GM13976 (cell line): ENCODE measurements at places on chromosomes 3 and 15.

GRCh38 chr3:194271460-194272035 lies 79.6 kb downstream of the CPN2 start:
- peak; percentile 25 for DNase-seq

DNA sequence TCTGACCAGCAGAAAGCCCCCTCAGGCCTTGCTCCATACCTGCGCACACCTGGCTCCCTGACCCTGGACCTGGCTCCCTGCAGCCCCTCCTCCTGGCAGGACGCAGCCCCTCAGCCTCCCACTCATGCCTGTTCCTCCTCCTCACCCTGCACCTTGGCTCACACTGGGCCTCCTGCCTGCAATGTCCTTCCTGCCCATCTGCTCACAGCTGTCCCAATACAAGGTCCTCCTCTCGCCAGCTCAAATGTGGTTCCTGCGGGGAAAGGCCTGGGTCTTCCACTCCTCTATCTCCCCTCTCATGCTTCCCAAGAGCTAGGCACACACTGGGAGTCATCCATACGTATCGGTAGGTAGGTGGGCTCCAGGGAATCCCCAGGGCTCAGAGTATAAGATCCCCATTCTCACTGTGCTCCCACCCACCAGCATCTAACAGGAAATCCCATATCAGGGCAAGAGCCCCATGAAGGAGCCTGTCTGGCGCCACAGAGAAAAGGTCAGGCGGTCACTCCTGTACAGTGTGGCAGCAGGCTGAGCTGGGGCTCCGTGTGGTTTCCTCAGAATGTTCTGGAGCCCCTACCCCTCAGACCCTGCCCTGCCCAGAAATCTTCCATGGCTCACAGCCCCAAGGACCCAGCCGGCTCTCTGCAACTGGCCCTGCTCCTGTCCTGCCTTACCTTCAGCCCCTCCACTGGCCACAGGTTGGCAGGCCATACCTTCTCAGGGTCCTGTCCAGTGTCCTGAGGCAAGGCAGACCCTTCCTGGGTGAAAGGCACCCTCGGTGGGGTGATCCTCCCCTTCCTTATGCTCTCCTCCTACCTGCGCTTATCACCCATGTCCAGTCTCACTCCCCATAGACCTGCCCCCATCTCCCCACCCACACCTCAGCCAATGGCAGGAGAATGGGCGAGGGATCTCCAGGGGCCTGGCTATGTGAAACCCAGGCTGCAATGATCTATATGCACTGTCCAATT lies 10.9 kb downstream of the PLCD1 start:
- no peak for DNase-seq

DNA sequence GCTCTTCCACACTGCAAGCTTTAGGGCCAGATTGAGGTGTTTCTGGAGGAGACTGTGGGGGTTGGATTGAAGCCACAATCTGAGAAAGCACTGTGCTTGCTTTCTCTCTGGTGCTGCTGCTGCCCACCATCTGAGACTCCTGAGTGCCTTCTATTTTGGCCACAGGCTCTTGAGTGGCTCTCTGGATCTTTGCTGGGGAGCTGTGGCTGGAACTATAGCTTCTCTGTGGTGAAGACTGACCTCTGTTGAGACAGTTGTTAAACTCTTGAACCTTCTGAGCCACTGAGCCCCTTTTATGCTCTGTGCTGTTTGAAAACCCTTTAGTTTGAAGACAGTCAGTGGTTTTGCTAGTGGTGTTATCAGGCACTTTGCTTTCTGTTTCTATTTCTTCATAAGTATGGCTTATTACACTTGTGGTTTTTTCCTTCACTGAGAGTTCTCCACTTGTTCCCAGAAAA lies 108.7 kb upstream of the TSPAN3 start:
- peak; percentile 40 for DNase-seq

GRCh38 chr3:127497676-127498075 lies 92.9 kb downstream of the TPRA1 start:
- no peak for DNase-seq

DNA sequence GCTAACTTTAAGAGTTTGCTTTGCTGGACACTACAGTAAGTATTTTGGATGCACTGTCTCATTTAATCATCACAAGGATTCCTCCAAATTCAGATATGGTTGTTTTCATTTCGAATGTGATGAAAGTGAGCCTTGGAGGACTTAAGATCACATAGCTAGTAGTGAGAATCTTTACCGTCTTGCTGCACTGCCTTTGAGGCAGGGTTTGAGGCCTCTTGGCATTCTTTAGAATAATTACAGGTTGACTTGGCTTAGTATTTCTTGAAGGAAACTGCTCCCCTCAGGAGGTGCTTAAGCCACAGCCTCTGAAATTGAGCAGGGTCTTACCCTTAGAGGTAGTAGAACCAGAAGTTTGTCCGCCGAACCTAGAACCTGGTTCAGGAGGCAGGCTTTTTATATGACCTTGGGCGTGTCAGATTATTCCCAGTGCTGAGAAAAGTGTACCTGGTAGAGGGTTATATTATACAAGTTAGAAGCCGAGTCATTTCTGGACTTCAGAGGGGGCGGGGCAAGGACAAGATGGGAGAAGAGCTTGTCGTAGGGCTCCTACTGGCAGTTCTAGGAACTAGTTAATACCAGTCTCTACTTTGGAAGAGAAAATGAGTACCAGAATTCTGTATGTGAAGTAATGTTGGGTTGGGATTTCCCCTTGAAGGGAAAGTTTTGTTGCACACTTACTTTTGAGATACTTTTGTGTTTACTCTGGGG lies 1.1 kb downstream of the TFG start:
- peak; percentile 69 for DNase-seq

GRCh38 chr3:135871311-135871710 lies 94.2 kb upstream of the PPP2R3A start:
- DNase-seq: no peak

DNA sequence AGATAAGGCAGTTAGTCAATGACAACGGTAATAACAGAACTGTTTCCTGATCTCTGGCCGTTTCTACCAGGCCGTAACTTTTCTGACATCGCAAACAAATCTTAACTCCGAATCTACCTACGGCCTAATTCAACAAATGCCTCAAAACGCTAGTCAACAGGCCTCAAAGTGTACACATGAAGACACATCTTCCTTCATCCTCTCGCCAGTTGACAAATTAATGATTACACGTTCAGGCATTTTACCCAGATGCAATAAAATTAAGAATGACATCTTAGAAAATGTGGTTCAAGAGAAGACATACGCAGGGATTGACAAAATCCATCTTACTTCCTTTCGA lies 1.5 kb downstream of the SFMBT1 start:
- DNase-seq: no peak

DNA sequence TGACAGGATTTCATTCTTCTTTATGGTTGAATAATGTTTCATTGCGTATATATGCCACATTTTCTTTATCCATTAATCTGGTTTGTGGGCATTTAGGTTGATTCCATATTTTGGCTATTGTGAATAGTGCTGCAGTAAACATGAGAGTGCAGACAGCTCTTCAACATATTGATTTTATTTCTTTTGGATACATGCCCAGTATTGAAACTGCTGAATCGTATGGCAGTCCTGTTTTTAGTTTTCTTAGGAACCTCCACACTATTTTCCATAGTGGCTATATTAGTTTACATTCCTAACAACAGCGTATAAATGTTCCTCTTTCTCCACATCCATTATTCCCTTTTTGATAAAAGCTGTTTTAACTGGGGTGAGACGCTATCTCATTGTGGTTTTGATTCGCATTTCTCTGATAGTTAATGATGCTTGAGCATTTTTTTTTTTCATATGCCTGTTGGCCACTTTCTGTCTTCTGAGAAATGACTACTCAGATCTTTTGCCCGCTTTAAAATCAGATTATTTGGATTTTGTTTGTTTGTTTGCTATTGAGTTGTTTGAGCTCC lies 21.7 kb downstream of the AQP9 start:
- no peak for DNase-seq

DNA sequence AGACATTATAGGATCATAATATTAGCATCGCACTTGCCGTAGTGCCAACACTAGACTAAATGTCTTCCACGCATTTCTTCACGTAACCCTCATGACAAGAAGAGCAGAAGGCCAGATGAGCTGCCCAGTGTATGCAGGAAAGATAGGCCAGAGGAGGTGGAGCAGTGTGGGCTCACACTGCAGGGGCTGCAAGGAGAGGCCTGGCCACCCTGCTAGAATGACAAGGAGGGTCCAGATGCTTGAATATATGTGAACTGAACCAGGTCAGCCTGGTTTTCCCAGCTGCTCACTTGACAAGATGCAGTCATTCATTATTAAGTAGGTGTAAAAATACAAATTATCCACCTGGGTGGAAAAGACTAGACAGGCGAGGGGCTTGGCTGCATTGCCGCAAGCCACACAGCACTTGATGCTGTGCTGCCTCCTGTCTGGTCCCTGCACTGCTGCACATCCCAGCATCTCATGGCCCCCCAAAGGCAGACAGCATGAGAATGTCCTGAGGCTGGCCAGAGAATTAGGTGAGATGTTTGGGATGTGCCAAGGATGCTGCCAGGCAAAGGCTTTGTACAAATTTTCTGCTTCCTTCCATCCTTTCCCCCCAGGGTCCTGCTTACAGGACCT lies 115.2 kb downstream of the NTRK3 start:
- no peak for DNase-seq

GRCh38 chr3:7669641-7670040 lies 808.7 kb downstream of the GRM7 start:
- DNase-seq: no peak

DNA sequence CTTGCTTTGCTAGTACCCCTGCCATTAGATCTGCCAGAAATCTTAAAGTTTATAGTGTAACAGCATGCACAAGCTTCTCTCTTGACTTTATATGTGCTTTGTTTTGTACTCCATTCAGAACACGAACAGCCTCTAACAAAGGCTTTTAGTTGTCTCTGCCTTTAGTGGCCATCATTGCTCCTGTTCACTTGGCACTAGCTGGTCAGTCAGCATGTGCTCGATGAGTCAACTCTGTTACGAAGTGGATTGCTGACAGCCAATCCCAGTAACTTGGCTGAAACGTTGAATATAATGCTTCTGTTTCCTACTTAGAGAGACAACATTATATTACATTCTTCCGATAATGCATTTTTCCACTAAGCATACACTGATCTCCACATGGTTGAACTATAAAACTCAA lies 349.2 kb downstream of the NAALADL2 start:
- DNase-seq: no peak

DNA sequence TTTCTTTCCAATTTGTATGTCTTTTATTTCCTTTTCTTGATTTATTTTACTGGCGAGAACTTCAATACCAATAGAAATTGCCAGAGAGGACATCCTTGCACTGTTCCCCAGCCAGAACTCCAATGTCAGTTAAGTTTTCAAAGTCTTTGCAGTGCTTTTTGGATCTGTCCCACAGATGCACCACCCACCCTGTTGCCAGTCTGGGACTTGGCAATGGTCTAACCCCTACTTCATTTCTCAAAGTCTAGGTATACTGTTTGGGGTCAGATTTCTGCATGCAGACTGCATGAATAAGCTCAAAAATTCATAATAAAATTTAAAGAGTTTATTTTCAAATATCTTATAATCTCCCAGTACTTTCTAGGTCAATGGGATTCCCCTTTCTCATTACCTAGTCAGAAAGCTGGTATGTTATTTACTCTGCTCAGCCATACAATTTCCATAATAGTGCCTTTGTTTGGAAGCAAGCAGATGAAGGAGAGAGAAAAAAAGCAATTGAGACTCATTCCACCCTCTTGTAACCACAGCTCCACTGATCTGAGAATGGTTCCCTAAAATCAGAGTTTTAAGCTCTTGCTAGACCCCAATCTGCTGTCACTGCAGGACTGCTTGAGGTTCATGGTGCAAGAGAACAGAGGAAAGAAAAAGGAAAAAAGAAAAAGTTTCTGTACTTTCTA lies 125.9 kb upstream of the PLXND1 start:
- no peak for DNase-seq

DNA sequence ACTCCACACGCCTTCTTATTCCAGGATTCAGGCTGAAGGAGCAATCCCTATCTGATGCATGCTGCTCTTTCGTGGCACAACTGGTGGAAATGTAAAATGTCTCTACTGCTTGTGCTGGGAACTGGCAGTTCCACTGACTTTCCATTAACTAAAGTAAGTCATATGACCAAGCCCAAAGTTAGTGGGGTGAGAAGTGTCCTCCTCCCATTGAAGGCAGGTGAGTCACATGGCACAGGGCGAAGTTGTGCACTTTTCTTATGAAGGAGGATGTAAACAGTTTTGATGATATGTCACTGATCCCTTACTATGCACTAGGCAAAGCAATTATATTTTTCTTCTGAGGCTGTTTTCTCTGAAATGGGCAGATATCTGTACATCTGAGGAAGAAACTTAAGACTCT lies 51.6 kb downstream of the SLC7A14 start:
- DNase-seq: no peak

DNA sequence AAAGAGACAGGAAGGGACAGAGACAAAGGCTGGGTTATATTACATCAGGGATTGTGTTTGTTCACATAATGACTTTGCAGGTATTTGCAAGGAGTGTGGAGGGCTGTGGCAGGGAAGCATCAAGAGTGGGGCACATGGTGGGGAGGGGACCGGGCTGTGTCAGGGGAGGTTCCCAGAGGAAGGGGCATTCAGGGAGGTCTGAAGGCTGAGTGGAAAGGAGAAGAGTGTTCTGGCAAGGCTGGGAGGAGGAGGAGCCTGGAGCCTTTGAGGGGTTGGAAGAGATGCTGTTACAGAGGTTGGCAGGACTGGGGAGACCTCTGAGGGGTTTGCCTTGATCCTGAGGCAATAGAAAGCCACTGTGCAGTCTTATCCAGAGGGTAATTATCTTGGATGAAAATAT lies 49.4 kb downstream of the EXOG start:
- no peak for DNase-seq

GRCh38 chr3:4107430-4107829 lies 195.7 kb upstream of the SETMAR start:
- no peak for DNase-seq

- DNase-seq: no peak
Measured at GRCh38 chr3:174583396-174583795, 275.7 kb upstream of the NAALADL2 start.

GRCh38 chr3:54349691-54350090 lies 227.3 kb downstream of the CACNA2D3 start:
- DNase-seq: no peak

- DNase-seq: no peak
Measured at GRCh38 chr3:85258819-85259218, 300.0 kb downstream of the CADM2 start.

- no peak for DNase-seq
Measured at GRCh38 chr3:102533784-102534183, 99.0 kb downstream of the ZPLD1 start.

DNA sequence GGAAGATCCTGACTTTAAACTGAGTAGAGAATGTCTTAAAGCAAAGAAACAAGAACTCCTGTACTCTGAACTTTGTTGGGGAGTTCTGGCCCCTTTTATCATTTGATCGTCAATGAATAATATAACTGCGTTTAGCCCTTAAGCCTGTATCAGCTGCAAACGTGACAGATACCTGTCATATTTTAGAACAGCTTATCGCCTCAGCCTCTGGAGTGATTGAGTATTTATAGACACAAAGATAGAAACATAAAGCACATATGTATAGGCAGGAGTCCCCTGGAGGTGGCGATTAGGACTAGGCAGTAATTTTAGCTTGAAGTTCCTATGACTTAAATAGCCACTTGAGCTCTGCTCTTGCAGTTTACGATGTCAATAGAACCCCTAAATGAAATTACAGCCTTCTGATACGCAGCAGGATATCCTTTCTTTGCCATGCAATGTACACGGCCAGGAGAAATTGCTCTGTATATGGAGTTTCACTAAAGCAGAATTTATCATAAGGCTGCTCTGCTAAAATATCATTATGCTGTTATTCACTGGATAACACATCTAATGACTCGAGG lies 321.8 kb downstream of the TIGIT start:
- DNase-seq: no peak
